Cortex of kidney (tissue), 1 donor: ENCODE measurements at places on chromosomes 5 and 9.

DNA sequence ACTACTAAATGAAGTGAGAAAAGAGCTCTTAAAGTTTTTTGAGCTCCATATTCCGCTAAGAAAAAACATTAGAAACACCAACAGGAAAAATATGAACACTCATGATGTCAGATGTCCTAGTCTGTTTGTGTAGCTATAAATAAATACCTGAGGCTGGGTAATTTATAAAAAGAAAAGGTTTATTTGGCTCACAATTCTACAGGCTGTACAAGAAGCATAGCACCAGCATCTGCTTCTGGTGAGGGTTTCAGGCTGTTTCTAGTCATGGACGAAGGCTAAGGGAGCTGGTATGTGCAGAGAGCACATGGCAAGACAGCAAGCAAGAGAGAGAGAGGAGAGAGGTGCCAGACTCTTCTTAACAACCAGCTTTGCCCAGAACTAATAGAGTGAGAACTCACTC is 186.2 kb downstream of the PLK2 start:
- no peak for DNase-seq

DNA sequence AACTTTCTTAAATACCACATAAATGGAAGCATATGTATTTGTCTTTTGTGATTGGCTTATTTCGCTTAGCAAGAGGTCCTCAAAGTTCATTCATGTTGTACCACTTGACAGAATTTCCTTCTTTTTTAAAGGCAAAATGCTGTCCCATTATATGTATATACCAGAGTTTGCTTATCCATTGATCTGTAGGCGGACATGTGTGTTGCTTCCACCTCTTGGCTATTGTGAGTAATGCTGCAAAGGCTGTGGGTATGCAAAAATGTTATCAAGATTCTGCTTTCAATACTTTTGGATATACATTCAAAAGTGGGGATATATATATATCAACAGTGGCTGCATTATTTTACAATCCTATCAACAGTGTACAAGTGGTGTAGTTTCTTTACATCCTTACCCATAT is 271.0 kb downstream of the PRR16 start:
- DNase-seq: no peak

GRCh38 chr9:31492229-31492628 is 892.2 kb upstream of the ACO1 start:
- no peak for DNase-seq

DNA sequence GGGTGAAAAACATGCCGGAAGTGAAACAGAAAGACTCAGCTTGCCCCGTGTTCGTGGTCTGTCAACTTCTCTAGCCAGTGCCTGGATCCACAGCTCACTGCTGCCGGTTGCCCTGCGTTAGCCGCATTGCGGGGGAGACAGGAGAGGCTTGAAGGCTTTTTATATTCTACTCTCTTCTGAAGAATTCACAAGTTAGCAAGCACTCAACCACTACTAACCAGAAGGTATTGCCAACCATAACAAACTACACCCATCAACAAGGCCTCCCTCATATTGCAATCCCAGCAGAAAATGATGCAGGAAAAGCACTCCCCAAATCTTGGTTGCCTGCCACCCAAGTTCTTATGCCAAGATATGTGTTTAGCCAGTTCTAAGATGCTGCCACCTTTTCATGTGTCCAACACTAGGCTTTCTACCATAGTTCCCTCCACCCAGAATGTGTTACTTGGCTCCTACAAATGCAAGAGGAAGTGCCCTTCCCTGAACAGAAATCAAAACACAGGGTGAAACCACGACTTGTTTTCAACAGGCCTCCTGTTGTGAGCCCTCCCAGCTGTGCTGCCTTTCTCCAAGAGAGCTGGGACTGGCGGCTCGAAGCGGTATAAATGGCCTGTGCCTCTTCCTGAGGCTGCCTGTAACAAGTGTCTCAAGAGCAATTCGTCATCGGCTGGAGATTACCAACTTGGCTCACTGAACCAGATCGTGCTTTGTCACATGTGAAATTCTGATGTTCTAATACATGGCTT is 129.0 kb downstream of the SNX18 start:
- DNase-seq: no peak

- no peak for DNase-seq
Measured at GRCh38 chr5:61275841-61276240, 56.2 kb upstream of the ZSWIM6 start.

GRCh38 chr9:94861589-94862272 is 135.2 kb downstream of the AOPEP start:
- no peak for DNase-seq

- DNase-seq: no peak
Measured at GRCh38 chr5:113371721-113372196, 63.0 kb downstream of the TSSK1B start.

GRCh38 chr5:166962461-166962860 is 1329.0 kb upstream of the WWC1 start:
- no peak for DNase-seq

DNA sequence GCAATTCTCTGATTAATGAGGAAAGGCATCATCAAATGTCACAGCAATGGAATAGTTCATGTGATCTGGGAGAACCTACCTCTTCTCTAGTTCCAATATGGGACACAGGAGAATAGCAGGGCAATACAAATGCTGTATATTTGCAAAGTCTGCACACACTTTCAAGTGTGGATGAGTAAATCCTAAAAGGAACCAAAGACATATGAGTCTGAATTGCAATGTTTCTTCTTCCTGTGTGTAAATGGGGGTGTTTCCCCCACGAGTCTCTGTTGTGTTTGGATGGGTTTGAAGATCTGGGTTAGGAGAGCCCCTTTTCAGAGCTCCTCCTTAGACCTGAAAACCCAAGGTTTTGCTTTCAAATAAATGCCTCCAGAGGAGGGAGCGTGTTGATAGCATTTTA is 26.9 kb downstream of the SLC46A2 start:
- no peak for DNase-seq

GRCh38 chr5:130501151-130501865 is 597.0 kb downstream of the CHSY3 start:
- DNase-seq: no peak

DNA sequence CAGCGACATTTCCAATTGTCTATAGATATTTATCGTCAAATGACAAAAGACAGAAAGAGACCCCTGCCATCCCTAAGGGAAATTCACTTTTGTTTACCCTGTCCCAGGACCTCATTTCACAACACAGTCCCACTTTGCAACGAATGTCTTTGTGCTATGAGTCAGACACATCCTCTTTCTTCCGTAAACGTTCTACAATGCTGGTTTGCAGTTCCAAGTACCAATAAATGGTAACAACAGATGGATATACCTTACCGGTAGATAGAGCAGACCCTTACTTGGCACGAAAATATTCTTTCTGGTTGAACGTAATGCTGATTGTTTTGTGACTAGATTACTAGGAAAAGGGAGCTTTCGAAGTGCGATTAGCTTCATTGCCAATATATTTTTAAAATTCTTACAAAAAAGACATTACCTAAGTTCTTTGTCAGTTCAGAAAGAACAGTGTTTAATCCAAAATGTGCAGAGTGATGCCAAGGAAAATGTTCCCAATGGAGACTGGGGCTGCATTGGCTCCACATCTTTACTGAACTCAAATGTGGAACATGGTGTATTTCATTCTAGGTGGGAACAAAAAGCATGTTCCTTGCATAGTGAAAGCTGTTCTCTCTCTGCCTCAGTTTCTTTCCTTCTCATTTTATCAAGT is 202.5 kb upstream of the SLC27A6 start:
- DNase-seq: no peak

GRCh38 chr9:135618866-135619598 is 20.3 kb downstream of the GLT6D1 start:
- no peak for DNase-seq

- no peak for DNase-seq
Measured at GRCh38 chr5:173138707-173139106, 5.6 kb upstream of the BNIP1 start.

- DNase-seq: no peak
Measured at GRCh38 chr9:131400627-131401026, 6.7 kb downstream of the PRRC2B start.

GRCh38 chr5:132765311-132766019 is 11.6 kb downstream of the SEPTIN8 start:
- no peak for DNase-seq

- DNase-seq: no peak
Measured at GRCh38 chr9:83299571-83299970, 236.6 kb upstream of the RASEF start.

DNA sequence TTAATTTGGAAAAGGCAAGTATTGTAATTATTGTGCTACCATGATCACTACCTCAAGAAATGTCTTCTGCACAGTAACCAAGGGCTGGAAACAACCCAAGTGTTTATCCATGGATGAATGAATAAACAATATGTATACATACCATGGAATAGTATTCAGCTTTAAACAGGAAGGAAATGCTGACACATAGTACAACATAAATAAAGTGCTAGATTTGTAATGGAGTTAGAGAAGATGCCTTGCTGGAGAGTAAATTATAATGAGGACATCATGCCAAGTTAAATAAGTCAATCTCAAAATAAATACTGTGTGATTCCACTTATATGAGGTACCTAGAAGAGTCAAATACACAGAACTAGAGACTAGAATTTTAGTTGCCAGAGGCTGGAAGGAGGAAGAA is 160.0 kb downstream of the CCDC192 start:
- no peak for DNase-seq

- DNase-seq: no peak
Measured at GRCh38 chr5:219991-220390, 1.9 kb downstream of the SDHA start.

DNA sequence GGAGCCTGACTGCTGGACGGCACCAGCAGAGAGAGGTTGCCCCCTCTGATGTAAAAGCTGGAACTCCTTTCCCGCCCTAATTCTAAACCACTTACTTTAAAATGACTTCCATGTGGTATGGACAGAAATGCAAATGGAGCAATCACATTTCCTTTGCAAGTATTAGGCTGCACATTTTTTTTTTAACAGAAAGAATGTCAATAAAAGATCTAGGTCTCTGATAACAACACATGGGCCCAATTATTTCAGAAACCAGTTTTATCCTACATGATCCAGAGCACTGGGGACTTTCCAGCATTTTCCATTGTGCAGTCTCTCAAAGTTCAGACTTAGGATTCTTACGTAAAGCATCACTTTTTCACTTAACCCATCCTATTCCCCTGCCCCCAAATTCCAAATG is 203.7 kb downstream of the NXNL2 start:
- DNase-seq: no peak

- no peak for DNase-seq
Measured at GRCh38 chr5:132010989-132011621, 353 bp downstream of the ACSL6 start.

DNA sequence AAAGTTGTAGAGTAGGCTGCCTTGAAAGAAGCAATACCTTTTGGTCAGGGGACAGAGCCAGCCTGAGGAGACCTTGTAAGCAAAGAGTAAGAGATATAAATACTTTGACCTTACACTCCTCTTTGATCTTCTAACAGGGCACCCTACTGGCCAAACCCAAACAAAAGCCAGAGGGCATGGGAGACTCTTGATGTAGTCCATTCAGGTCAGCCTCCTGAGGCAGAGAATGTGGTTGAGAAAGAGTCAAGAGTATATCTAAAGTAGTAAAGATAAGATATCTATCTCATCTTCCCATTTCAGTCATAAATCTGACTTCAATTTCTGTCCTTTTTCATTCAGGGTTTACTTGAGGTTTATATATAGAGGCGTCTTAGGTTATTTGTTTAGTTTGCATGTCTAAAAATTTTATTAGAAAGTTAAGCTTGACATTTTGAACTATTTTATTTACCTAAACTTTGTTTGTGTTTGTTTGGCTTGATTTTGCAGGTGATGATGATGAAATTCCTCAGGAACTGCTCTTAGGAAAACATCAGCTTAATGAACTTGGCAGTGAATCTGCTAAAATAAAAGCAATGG is 125.7 kb downstream of the NIPBL start:
- DNase-seq: no peak

GRCh38 chr9:114621975-114622609 is 11.0 kb downstream of the TMEM268 start:
- DNase-seq: no peak

DNA sequence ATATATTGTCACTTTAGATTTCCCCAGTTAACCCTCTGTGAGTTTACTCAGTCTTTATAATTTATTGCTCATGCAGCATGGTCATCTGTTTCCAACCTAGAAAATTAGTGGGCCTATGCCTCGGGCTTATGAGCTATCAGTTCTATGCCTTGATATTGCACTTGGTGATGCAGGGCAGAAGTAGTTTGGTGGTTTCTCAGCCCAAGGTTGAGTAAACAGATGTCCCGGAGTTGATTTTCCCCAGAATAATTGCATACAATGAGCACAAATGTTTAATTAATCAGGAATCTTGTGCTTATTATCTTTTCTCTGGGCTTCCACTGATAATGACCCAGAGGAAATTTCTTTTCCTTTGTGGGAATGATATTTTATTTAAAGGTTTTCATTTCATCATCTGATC is 474.0 kb downstream of the CCDC171 start:
- DNase-seq: no peak

DNA sequence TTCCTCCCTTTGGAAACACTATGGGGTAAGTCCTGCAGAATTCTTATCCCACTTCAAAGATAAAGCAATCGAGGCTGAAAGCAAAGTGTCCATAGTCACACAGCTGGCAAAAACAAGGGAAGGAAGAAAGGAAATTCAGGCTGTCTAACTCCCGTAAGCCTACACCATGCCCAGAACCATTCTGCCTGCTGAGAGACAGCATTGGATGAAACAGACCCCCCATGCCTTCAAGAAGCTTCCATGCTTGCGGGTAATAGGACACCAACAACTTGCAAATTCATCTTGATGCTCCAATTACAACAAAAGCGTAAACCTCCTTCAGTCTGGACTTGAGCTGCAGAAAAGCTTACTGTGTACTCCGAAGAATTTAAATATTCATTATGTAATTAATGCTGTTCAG is 181.1 kb upstream of the WWC1 start:
- DNase-seq: no peak

GRCh38 chr9:98231770-98232478 is 23.5 kb downstream of the TBC1D2 start:
- DNase-seq: no peak

DNA sequence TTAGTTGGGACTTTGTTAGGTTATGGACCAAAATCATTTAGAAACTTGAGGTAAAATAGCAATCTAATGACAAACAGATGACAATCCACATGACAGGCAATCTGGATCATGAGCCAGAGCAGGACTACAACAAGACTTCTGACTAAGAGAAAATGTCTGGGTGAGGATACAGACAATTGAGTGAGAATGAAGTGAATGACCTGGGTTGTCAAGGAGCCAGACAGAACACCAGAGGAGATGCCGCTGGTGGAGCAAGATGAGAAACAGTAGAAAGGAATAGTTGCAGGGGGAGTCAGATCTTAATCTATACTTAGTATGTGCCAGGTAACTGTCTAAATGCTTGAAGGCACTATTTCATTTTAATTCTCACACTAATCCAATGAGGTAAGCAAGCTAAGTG is 277.8 kb downstream of the PRELID2 start:
- DNase-seq: no peak
